ENCODE measurements at places on chromosomes 3 and 15. TPM values are rescaled to one million over a fixed set of nuclear protein-coding genes. Genes with fewer than 3 reads are reported as not detected.

DNA sequence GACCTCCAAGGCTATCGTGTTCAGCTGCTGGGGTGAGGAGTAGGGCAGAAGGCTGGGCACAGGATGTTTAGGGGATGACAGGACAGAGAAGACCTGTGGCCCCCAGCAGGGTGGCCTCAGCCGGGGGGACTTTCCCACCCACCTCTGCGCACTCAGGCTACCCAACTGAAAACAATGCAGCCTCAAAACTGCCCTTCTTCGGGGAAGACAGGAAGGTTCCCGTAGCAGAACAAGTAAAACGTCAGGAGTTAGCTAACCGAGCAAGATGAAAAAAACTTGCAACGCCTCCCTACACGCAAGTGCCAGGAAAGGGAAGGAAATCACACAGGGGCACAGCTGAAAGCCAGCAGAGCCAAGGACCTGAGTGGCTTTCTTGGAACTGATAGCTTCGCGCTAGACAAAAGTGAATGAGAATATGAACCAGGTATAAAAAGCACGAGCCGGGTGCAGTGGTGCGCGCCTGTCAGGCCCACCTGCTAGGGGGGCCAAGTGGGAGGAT lies 38.4 kb upstream of the FURIN start:
- H3K4me1 ChIP-seq: peaks cover 22% of the 10 kb centered on the region
- H3K36me3 ChIP-seq: no peaks in the 10 kb centered on the region
- no peaks in the 10 kb centered on the region for H3K27me3 ChIP-seq
- H3K4me3 ChIP-seq: peak overlapping the region; percentile 71
- peak overlapping the region; percentile 57 for H3K27ac ChIP-seq

The GOLGA8J gene
- not detected for total RNA-seq

GRCh38 chr3:75220932-75221331 lies 443.2 kb upstream of the FRG2C start:
- H3K4me3 ChIP-seq: no peak overlapping the region
- H3K36me3 ChIP-seq: no peaks in the 10 kb centered on the region
- no peak for DNase-seq
- H3K4me1 ChIP-seq: no peaks in the 10 kb centered on the region
- H3K27me3 ChIP-seq: no peaks in the 10 kb centered on the region

DNA sequence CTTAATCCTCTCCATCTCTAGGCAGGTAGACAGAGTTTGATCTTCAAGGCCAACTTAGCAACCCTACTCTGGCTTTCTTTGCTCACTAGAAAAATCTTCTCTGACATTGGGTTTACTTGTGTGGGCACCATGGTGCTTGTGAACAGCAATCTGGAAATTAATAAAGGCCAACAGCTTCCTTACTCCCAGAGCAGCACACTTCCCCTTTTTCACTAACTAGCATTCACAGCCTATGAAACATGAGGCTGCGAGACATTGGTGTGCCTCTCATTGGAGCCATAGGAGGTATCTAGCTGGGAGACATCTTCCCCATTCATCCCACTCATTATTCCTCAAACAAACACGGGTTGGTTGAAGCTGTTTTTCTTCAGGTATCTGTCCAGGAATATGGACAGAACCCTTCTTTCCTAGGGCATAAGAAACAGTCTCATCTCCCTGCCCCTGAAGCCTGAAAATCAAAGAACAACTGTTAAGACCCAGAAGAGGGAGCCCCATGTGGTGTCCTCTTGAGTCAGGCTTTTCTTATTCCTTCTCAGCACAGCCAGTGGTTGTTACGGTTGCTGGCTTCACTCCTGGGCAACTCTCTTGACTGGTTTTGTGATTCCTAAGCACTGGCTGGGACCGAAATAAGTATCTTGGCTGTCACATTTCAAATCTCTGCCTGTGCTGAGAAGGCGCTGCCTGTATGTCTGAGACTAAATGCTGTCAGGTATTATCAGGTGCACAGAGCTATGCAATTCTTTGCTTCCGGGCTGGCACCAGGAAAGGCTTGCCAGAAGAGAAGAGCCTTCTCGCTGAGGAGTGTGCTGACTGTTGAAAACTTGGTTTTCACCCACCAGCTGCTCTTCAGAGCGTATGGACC lies 194.4 kb downstream of the FEZF2 start:
- H3K36me3 ChIP-seq: no peaks in the 10 kb centered on the region
- H3K27ac ChIP-seq: no peak overlapping the region
- no peak overlapping the region for H3K4me3 ChIP-seq
- no peaks in the 10 kb centered on the region for H3K4me1 ChIP-seq
- H3K27me3 ChIP-seq: peaks cover 3% of the 10 kb centered on the region
- no peak for DNase-seq

- H3K4me1 ChIP-seq: peaks cover 2% of the 10 kb centered on the region
- H3K4me3 ChIP-seq: no peak overlapping the region
- DNase-seq: no peak
- peaks cover 52% of the 10 kb centered on the region for H3K27me3 ChIP-seq
- no peaks in the 10 kb centered on the region for H3K36me3 ChIP-seq
- H3K27ac ChIP-seq: no peak overlapping the region
Measured at GRCh38 chr15:96321639-96322535, 8.6 kb upstream of the NR2F2 start.

Data from activated B cell treated with CpG ODN at 0.5 μM for 24 hours (primary cell).